Smooth muscle cell of bladder (primary cell): ENCODE measurements at places on chromosomes 2 and 18. TPM values are rescaled to one million over a fixed set of nuclear protein-coding genes. Genes with fewer than 3 reads are reported as not detected.

Gene CFAP221
- total RNA-seq = not detected in 2 replicates

Gene GRHL1
- total RNA-seq = 0.37 and 0.57 TPM in 2 replicates

Gene SLC9A4
- total RNA-seq = under 0.01 TPM in 1 of 2 replicates, not detected in the other

Gene CAPN14
- total RNA-seq = under 0.01 and 0.09 TPM in 2 replicates

Gene MAB21L4
- not detected in 2 replicates for total RNA-seq

Gene MC4R
- not detected in 2 replicates for total RNA-seq

Gene MC5R
- total RNA-seq = not detected in 2 replicates

Gene TSPYL6
- not detected in 2 replicates for total RNA-seq

Gene SULT1C2
- under 0.01 and 0.83 TPM in 2 replicates for total RNA-seq

Gene REG1B
- not detected in 2 replicates for total RNA-seq

Gene ANKRD62
- total RNA-seq = not detected in 2 replicates

Gene SERPINB10
- total RNA-seq = not detected in 2 replicates

Gene LYG1
- total RNA-seq = 0.18 and 0.43 TPM in 2 replicates

Gene HOXD13
- 0.09 and 0.28 TPM in 2 replicates for total RNA-seq

Gene STAMBP
- 20.9 and 21.5 TPM in 2 replicates for total RNA-seq

Gene CHAC2
- 1.1 and 1.3 TPM in 2 replicates for total RNA-seq

Gene KCNS3
- 0.43 and 3.0 TPM in 2 replicates for total RNA-seq

Gene DOK6
- total RNA-seq = 7.3 and 12.3 TPM in 2 replicates

Gene GCG
- total RNA-seq = 0.14 TPM in 1 of 2 replicates, not detected in the other

Gene TTR
- total RNA-seq = not detected in 2 replicates

Gene VIT
- 2.0 and 3.1 TPM in 2 replicates for total RNA-seq

Gene ZNF24
- 25.7 and 26.3 TPM in 2 replicates for total RNA-seq

Gene SEPTIN10
- 63.4 and 63.5 TPM in 2 replicates for total RNA-seq

Gene L3MBTL4
- under 0.01 and 0.28 TPM in 2 replicates for total RNA-seq

Gene GDF7
- 0.09 and 0.14 TPM in 2 replicates for total RNA-seq

Gene TP53I3
- 35.7 and 46.9 TPM in 2 replicates for total RNA-seq

Gene RAD51AP2
- total RNA-seq = not detected in 2 replicates

Gene LBX2
- total RNA-seq = 1.3 and 2.9 TPM in 2 replicates

Gene G6PC2
- not detected in 2 replicates for total RNA-seq

Gene RGPD3
- total RNA-seq = 0.09 and 0.14 TPM in 2 replicates

Gene NXPH2
- 0.14 TPM in 1 of 2 replicates, not detected in the other for total RNA-seq

Gene DHX57
- 20.3 and 21.6 TPM in 2 replicates for total RNA-seq

Gene CCBE1
- total RNA-seq = 16.6 and 21.7 TPM in 2 replicates

Gene PIEZO2
- 86.7 and 97.7 TPM in 2 replicates for total RNA-seq

Gene KRTCAP3
- total RNA-seq = 0.18 TPM in 1 of 2 replicates, not detected in the other

Gene ASTL
- not detected in 2 replicates for total RNA-seq

Gene APOB
- total RNA-seq = under 0.01 TPM in 2 replicates

Gene ADAM23
- total RNA-seq = 6.3 and 8.2 TPM in 2 replicates

Gene DNER
- total RNA-seq = 0.43 and 0.83 TPM in 2 replicates

Gene FRZB
- 0.09 TPM in 1 of 2 replicates, not detected in the other for total RNA-seq

Gene CHRND
- total RNA-seq = not detected in 2 replicates

Gene GNLY
- not detected in 2 replicates for total RNA-seq

Gene MAP2
- total RNA-seq = 0.37 and 0.71 TPM in 2 replicates

Gene RNF152
- total RNA-seq = 10.5 and 14.6 TPM in 2 replicates

Gene TIGD1
- 1.1 and 1.8 TPM in 2 replicates for total RNA-seq

Gene CMPK2
- total RNA-seq = 0.37 and 0.43 TPM in 2 replicates

Gene ALPG
- not detected in 2 replicates for total RNA-seq

Gene WNT6
- total RNA-seq = not detected in 2 replicates

Gene UPP2
- not detected in 2 replicates for total RNA-seq

Gene ACP1
- total RNA-seq = 85.8 and 104 TPM in 2 replicates
